ENCODE measurements at places on chromosomes 5 and 9. TPM values are rescaled to one million over a fixed set of nuclear protein-coding genes. Genes with fewer than 3 reads are reported as not detected.

SH3TC2 gene
- total RNA-seq = 2.2 TPM

TMEM252 gene
- not detected for total RNA-seq

CNTFR gene
- total RNA-seq = not detected

LCN9 gene
- total RNA-seq = not detected

PCDHB15 gene
- total RNA-seq = under 0.01 TPM

GPX3 gene
- total RNA-seq = 0.54 TPM

OBP2B gene
- total RNA-seq = not detected

HACD4 gene
- 18.9 TPM for total RNA-seq

FRMPD1 gene
- under 0.01 TPM for total RNA-seq

SPATA31A6 gene
- total RNA-seq = not detected

LPCAT1 gene
- 27.5 TPM for total RNA-seq

N4BP3 gene
- 5.1 TPM for total RNA-seq

PCYOX1L gene
- 31.2 TPM for total RNA-seq

SLC6A3 gene
- total RNA-seq = not detected

KCTD16 gene
- under 0.01 TPM for total RNA-seq

CDO1 gene
- total RNA-seq = 0.27 TPM

PCDHA9 gene
- under 0.01 TPM for total RNA-seq

ZNF354C gene
- total RNA-seq = 3.2 TPM

CDC14B gene
- total RNA-seq = 7.5 TPM

OR2K2 gene
- 0.27 TPM for total RNA-seq
